CMK (cell line): ENCODE measurements at places on chromosomes 7 and 10.

- DNase-seq: no peak
Observed at GRCh38 chr7:158495786-158496185, 91.8 kb downstream of the PTPRN2 start.

DNA sequence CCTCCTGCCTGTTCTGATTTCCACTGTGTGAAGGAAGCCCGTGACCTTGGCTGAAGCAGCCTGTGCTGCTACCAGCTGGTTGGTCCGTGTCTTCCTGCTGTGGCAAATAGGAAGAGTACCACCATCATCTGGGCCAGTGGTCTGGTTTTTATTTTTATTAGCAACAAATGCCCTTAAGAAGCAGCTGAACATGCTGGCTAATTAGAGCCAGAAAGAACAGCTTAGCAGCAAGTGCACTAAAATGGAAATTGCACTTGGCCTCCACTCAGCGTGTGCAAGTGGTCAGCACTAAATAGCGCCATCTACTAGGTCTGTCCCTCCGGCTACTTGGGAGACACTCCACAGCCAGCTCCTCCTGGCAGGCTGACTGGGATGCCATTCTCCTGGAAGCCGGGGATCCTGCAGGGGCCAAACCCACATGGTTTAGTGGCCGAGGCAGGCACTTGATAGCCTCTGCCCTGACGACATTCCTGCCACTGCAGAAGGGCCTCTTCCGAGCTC lies 690.3 kb upstream of the FOXK1 start:
- DNase-seq: no peak

DNA sequence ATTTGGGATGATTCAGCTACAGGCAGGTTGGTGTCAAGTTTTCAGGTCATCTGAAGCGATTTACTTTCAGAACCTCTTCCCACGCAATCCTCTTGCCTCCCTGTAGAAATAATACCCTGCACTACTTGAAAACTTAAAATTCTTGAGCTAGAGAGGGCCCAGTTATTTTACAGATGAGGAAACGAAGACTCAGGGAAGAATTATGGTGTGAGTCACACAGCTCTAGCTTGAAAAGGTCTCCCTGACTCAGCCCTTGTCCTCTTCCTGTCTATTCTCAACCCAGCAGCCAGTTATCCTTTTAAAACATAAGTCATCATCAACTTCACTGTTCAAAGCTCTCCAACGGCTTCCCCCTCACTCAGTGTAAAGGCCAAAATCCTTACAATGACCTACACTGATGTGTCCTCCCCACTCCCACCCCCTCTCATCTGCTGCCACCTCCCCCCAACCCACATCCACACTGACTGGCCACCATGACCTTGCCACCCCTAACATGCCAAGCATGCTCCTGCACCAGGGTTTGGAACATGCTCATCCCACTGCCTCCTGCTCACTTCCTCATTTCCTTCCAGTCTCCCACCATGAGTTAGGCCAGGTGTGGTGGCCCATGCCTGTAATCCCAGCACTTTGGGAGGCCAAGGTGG lies 3.4 kb downstream of the DNMBP start:
- no peak for DNase-seq

GRCh38 chr10:128630787-128631252 lies 504.6 kb upstream of the MKI67 start:
- no peak for DNase-seq

DNA sequence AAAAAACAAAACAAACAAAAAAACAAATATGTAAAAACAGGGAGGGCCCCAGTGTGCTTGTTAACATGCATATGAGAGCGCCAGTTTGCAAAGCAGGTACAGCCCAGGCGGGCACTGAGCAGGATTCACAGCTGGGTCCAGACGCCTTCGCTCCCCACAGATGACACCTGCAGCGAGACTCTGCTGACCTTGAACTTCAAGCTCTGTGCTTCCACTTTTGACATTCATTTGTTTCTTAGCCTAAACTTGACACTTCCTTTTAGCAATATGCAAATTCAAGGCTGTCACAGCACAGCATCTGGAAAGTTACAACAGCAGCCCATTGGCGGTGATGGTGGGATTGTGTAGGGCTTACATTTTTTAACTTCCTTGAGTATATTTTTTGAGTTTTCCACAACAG lies 88.8 kb upstream of the TNS3 start:
- no peak for DNase-seq

DNA sequence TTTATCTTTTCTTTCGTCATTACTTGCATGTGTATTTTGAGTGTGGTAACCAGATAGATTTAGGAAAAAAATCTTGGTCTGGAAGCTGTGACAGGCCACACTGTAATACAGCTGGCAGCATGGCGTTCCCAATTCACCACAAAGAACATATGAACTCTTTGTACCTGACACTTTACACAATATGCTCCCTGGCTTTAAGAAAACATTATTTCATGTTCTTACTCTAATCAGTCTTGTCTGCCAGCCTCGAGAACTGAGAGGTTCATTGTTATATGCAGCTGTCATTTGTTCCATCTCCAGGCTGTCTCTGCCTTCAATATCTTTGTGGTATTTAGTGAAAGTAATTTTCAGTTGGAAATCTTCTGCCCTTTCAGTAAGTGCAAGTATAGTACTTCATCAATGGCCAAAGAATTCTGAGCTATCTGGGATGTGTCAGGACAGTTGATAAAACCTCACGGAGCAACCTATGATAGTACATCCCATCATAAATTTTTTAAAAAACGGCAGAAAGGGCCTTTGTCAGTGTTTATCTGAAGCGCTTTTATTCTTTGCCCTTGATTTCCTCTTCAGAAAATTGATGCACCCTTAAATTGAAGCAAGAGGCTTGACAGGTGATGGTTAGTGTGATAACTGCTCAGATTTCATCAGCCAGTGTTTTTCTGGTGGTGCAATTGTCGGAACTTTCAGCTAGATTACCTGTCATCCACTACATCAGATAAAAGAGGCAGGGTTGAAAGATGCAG lies 146.3 kb upstream of the SP8 start:
- DNase-seq: no peak
